T-helper 17 cell (primary cell): ENCODE measurements at places on chromosomes 5 and 9. TPM values are rescaled to one million over a fixed set of nuclear protein-coding genes. Genes with fewer than 3 reads are reported as not detected.

OBP2B gene
- not detected for total RNA-seq

BTNL9 gene
- total RNA-seq = not detected

TRPM3 gene
- not detected for total RNA-seq

CYLC2 gene
- total RNA-seq = not detected

RGS7BP gene
- not detected for total RNA-seq

DNA sequence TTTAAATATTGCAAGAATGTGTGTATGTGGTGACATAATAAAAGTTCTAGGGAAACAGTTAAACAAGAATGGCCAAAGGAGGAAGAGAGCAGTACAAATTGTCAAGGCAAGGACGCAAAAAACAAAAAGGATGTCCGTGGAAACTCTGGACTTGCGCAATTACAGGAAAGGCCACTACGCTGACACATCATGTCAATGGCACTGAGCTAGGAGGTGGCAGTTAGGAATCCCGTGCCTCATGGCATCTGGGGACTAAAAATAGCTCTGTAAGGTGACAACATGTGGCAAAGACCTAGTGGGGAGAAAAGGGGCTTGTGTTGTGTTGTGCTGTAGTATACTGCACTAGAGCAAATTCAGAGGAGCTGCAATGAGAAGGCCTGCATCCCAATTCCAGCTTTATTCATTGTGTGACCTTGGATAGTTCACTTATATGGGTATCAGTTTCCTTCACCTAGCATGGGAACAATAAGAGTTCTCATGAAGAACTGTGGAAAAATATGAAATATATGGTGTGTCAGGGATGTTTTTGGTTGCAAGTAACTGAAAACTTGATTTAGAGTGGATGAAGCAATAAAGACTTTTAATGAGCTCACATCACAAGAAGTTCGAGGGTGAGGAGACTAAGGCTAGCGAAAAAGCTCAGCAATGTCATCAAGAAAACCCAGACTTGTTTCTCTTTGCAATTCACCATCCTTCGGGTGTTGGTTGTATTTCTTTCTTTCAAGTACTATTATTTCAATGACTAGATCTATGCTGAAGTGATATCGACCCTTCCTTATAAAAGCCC lies 124.1 kb upstream of the STC2 start:
- H3K4me3 ChIP-seq = no peak overlapping the region
- DNase-seq = no peak
- H3K36me3 ChIP-seq = no peaks in the 10 kb centered on the region
- peaks cover 35% of the 10 kb centered on the region for H3K27me3 ChIP-seq
- H3K4me1 ChIP-seq = no peaks in the 10 kb centered on the region
- H3K27ac ChIP-seq = no peak overlapping the region

DNA sequence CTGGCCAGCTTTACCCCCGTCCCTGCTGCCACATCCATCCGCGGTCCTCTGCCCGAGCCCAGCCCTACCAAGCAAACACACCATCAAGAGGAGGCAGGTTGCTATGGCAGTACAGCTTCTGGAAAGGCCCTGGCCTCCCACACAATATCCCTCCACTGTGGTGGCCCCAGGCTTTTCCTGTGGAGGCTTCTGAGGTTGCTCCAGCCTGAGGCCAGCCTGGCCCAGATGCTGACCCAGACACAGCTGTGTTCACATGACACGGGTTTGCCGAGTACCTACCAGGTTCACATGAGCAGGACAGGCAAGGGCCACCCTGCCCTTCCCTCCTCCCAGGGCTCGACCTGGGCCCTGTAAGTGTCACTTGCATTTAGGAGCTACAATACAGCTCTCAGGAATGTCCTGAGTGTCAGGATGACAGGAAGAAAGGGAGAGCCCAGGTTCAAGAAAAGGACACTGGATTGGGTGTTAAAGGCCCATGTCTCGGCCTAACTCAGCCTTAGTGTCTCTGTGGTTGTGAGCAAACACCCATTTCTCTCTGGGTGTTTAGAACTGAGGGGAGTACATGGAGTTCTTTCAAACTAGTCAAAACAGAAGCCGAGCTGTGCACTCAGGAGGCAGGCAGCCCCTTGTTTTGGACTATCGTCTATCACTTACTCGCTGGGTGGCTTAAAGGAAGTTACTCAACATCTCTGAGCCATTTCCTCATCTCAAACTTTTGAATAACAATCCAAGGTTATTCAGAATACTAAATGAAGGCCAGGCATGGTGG lies 40.2 kb downstream of the NAIF1 start:
- peaks cover 54% of the 10 kb centered on the region for H3K4me1 ChIP-seq
- peak overlapping the region; percentile 99 for H3K27ac ChIP-seq
- H3K4me3 ChIP-seq = peak overlapping the region; percentile 85
- peaks cover 2% of the 10 kb centered on the region for H3K36me3 ChIP-seq
- no peak for DNase-seq

GRCh38 chr5:122967625-122968024 lies 68.9 kb downstream of the PPIC start:
- peaks cover 5% of the 10 kb centered on the region for H3K36me3 ChIP-seq
- H3K4me3 ChIP-seq = no peak overlapping the region
- no peaks in the 10 kb centered on the region for H3K27me3 ChIP-seq
- no peak overlapping the region for H3K27ac ChIP-seq

- H3K27ac ChIP-seq = no peak overlapping the region
- peaks cover 2% of the 10 kb centered on the region for H3K36me3 ChIP-seq
- no peaks in the 10 kb centered on the region for H3K27me3 ChIP-seq
- DNase-seq = no peak
Measured at GRCh38 chr5:147658293-147658932, 124.1 kb downstream of the JAKMIP2 start.

GRCh38 chr9:114049441-114050225 lies 28.5 kb downstream of the AMBP start:
- no peaks in the 10 kb centered on the region for H3K4me1 ChIP-seq
- no peak overlapping the region for H3K27ac ChIP-seq
- peaks cover 12% of the 10 kb centered on the region for H3K27me3 ChIP-seq

DNA sequence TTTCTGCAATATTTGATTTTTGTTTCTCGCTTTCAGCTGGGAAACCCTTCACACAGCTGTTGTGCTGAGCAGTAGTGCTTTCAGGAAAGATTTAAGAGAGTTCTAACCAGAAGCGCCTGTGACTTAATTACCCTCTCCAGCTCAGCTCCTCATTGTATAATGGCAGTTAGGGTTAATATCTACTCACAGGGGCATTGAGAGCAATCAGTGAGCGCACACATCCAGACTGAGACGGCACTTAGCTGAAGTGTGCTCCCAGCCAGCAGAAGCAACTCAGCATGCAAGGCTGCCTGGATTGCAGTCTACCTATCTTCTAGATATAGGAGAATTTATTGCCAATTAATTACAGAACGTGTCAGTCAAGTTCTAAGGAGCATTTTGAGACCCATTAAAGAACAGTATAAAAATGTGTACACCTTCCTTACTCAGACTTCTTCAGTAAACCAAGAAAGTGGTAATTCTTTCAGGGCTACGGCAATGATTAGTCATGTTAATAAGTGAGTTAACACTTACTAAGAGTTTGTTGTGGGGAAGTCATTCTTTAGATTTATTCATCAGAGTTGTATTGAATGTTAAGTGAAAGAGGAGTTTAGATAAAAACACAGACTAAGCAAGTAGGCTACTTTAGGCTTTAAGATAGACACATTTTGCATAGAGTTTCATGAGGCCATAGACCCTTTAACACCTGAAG lies 111.7 kb upstream of the PCAT7 start:
- H3K27ac ChIP-seq = no peak overlapping the region
- peaks cover 2% of the 10 kb centered on the region for H3K4me1 ChIP-seq
- no peak for DNase-seq
- no peaks in the 10 kb centered on the region for H3K27me3 ChIP-seq
- no peak overlapping the region for H3K4me3 ChIP-seq

- no peaks in the 10 kb centered on the region for H3K4me1 ChIP-seq
- H3K27me3 ChIP-seq = no peaks in the 10 kb centered on the region
- H3K27ac ChIP-seq = no peak overlapping the region
- H3K4me3 ChIP-seq = no peak overlapping the region
- H3K36me3 ChIP-seq = no peaks in the 10 kb centered on the region
Measured at GRCh38 chr5:90017239-90017638, 392.3 kb downstream of the CETN3 start.

- H3K27ac ChIP-seq = no peak overlapping the region
- no peak for DNase-seq
- no peak overlapping the region for H3K4me3 ChIP-seq
Measured at GRCh38 chr9:75265525-75265972, 177.2 kb downstream of the OSTF1 start.

DNA sequence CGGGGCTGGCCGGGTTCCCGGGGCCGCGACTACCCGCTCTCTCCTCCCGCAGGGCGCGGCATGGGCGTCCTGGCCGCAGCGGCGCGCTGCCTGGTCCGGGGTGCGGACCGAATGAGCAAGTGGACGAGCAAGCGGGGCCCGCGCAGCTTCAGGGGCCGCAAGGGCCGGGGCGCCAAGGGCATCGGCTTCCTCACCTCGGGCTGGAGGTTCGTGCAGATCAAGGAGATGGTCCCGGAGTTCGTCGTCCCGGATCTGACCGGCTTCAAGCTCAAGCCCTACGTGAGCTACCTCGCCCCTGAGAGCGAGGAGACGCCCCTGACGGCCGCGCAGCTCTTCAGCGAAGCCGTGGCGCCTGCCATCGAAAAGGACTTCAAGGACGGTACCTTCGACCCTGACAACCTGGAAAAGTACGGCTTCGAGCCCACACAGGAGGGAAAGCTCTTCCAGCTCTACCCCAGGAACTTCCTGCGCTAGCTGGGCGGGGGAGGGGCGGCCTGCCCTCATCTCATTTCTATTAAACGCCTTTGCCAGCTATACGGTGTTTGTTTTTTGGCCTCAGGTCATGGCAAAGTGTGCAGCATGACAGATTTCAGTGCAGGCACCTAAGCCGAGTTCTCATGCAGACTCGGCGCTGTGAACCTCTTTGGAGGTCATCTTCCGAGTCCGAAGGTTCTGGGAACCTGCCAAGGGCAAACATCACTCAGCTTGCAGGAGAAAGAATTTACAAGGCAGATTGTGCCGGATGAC lies 516 bp downstream of the MRPL41 start:
- DNase-seq = no peak
- peaks cover 4% of the 10 kb centered on the region for H3K36me3 ChIP-seq
- H3K27ac ChIP-seq = peak overlapping the region; percentile 56
- no peaks in the 10 kb centered on the region for H3K27me3 ChIP-seq

- H3K4me3 ChIP-seq = no peak overlapping the region
- DNase-seq = no peak
- no peaks in the 10 kb centered on the region for H3K4me1 ChIP-seq
- H3K27me3 ChIP-seq = no peaks in the 10 kb centered on the region
- no peaks in the 10 kb centered on the region for H3K36me3 ChIP-seq
Measured at GRCh38 chr9:117936185-117937130, 232.3 kb downstream of the TLR4 start.

DNA sequence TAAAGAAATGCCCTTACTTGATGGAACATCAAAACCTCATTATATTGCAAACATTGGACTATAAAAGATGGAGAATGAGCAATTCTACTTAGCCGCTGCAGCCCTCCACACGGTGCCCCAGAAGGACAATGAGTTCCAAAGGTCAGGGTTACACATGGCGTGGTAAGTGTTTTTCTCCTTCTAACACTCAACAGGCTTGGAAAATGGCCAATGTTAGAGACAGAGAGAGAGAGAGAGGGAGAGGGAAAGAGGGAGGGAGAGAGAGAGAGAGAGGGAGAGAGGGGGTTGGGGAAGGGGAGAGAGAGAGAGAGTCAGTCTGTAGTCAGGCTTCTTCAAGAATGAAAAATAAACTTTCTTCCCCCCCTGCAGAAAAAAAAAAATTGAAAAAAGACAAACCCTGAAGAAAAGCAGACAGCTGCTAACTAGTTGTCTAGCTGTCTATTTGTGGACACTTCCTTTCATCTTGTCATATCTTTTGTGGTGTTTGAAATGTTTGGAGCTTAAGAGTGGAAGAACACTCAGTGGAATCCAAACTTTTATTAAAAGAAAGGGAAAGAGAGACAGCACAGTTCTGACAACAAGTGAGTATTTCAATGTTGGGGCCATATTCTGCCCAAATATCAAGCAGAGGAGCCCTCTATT lies 324.8 kb downstream of the TMEM38B start:
- no peaks in the 10 kb centered on the region for H3K27me3 ChIP-seq
- no peak for DNase-seq
- no peak overlapping the region for H3K27ac ChIP-seq
- no peaks in the 10 kb centered on the region for H3K4me1 ChIP-seq

DNA sequence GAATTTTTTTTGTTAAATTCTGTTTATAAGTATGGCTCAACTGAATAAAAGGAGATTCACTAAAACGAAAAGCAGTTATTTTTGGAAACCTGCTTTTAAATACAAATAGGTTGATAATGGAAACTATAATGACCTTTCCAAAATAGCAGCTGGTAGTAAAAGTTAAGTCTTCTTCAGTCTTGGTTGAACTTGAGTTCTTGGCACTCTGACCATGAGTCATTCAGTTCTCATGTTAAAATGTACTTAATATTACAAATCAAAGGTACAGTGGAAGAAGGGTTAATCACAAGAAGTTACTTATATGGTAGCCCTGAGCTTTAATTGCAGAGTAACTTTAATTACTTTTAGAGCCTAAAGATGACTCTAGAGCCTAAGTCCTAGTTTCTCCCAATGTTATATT lies 62.1 kb downstream of the KLF9 start:
- peaks cover 2% of the 10 kb centered on the region for H3K4me1 ChIP-seq
- H3K27ac ChIP-seq = no peak overlapping the region
- no peaks in the 10 kb centered on the region for H3K27me3 ChIP-seq
- H3K4me3 ChIP-seq = no peak overlapping the region

DNA sequence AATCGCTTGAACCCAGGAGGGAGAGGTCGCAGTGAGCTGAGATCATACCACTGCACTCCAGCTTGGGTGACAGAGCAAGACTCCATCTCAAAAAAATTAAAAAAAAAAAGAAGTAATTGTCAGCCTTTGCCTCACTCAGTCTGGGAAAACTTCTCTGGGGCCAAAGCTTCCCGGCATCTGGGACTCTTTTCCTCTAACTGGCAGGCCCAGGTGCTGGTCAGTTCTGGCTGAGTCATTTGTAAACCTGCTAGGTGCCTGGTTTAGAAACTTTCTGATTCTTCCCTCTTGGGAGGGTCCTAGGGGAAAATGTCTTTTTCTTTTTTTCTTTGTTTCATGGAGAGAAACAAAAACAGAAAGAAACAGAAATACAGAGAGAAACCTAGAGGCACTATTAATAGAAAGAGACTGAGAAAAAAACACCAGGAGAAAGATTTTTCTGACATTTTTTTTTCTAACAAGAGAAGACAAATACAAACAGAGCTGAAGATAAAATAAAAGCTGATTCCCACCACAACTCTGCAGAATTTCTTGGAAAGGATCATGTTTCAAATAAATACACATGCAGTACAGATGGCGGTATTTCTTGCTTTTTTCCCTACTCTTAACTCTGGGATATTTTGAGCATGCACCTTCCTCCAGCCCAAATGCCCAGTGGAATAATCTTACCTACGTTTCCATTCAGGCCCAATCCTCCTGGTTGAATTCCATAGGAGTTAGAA lies 22.1 kb upstream of the UBAP2 start:
- no peak for DNase-seq
- H3K36me3 ChIP-seq = no peaks in the 10 kb centered on the region
- peaks cover 3% of the 10 kb centered on the region for H3K4me1 ChIP-seq
- no peak overlapping the region for H3K4me3 ChIP-seq
- no peak overlapping the region for H3K27ac ChIP-seq
- no peaks in the 10 kb centered on the region for H3K27me3 ChIP-seq

- peaks cover 3% of the 10 kb centered on the region for H3K4me1 ChIP-seq
- H3K4me3 ChIP-seq = no peak overlapping the region
- no peak for DNase-seq
Measured at GRCh38 chr5:56176871-56177533, 56.1 kb downstream of the ANKRD55 start.
